ENCODE measurements at places on chromosomes 7 and 10.

DNA sequence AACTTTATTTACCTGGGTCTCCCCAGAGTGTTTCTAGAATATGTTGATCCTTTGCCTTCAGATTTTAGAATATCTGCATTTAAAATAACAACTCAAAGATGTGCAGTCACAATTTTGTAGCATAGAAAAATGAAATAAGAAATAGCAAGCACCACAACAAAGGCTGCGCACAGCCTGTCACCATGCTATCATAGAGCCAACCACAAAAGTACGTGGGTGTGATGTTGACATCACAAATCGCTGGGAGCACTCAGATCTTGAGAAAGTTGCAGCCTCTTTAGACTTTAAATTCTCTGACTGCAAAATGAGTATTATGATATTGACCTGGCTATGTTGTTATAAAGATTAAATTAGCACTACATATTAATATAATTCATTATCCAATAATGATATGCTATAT lies 177.9 kb downstream of the TNS3 start:
- DNase-seq = no peak

DNA sequence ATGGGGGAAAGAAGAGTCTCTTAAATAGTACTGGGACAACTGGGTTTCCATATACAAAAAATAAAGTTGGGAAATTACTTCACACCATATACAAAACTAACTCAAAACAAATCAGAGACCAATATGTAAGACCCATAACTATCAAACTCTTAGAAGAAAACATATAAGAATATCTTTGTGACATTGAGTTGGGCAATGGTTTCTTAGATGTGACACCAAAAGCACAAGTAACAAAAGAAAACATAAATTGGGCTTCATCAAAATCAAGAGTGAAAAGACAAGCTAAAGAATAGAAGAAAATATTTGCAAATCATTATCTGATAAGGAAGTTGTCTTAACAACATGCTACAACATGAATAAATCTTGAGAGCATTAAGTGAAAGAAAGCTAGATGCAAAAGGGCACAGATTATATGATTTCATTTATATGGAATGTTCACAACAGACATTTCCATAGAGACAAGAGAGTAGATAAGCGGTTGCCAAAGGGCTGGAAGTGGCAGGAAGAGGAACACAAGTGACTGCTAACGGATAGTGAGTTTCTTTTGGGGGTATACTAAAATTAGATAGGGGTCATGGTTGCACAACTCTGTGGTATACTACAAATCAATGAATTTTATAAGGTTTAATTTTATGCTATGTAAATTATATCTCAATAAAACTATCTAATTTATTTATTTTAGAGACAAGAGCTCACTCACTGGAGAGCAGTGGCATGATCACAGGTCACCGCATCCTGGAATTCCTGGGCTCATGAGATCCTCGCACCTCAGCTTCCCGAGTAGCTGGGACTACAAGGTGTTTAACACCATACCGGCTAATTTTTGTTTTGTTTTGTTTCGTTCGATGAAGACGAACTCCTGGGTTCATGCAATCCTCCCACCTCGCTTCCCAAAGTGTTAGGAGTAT lies 35.4 kb downstream of the JMJD1C start:
- DNase-seq = no peak

DNA sequence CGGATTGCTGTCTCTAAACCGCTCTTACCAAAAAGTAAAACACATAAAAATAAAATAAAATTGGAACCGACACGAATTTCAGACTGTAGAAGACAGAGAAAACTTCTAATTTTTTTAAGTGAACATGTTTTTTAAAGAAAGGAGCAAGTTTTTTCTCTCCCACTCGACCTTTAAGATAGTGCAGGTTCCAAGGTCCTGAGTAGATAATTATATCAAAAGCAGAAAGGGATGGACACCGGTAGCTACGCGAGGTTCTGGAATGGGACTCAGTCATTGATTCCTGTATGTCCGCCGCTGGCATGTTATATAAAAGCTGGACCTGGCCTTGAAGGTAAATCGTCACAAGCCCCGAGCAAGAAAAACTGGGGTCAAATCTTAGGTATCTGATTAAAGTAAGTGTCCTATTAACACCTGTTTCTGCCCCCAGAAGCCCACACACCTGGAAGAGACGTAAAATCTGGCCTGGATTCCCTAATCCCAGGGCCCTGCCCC lies 462 bp upstream of the CISD1 start:
- DNase-seq = peak; percentile 69

DNA sequence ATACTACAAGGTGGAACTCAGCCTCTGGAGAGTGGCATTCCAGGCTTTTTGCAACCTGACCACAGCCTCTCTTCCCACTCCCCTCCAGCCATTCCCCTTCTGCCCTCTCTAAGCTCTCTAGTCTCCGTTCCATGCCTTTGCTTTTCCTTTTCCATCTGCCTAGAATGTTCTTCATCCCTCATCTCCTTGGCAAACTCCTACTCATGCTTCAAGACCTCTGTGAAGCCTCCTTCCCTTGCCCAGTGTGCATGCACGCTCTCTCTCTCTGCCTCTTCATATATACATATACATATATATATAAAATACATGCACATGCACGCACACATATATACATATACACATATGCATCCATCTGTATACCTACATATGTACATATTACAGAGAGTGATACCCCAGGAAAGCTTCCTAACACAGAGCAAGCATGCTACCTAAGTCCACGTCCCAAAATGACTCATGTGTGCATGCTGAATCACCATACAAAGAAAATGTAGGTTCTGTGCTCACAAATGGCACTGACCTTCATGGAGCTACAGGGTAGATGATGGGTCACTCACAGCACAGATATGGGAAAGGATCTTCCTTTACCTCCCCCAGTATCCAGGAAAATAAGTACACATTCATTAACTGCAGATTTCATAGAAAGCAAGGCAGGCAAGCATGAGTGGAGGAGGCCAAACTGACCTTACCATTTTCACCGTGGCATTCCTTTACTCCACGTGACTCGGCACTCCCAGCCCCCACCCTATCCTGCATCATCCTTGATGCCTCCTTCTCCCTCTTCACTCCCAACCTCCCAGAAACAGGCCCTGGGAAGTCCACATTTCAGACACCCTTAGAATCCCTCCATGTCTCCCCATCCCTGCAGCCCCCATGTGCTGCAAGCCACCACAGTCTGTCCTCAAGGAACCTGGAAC lies 238.4 kb upstream of the ZMIZ1 start:
- no peak for DNase-seq

DNA sequence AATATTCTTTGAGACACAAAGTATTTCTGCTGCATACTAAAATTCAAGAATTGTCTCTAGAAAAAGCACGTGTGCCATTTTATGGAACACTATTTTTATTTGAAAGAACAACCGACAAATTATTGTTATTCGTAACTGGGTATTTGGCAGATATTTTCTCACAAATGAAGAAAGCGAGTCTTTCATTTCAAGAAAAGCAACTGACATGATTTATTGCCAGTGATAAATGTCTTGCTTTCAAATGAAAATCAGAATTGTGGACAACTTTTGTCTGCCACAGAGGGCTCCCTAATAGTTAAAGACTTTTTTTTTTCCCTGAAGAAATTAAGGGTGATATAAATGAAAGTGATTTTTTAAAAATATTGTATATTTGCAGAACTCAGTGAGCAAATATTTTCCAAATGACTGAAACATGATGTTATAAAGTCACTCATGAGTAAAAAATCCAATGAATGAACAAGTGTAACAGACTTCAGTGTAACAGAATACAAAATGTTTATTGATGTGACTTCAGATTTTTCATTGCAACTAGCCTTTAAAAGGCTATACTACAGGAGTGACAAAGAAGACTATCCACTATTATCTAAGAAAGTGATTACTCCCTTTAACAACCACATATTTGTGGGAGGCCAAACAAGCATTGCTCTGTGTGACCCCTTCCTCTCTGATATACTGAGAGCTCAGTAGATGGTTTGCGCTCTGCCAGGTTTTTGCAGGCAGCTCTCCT lies 49.0 kb upstream of the SEMA3E start:
- DNase-seq = no peak

DNA sequence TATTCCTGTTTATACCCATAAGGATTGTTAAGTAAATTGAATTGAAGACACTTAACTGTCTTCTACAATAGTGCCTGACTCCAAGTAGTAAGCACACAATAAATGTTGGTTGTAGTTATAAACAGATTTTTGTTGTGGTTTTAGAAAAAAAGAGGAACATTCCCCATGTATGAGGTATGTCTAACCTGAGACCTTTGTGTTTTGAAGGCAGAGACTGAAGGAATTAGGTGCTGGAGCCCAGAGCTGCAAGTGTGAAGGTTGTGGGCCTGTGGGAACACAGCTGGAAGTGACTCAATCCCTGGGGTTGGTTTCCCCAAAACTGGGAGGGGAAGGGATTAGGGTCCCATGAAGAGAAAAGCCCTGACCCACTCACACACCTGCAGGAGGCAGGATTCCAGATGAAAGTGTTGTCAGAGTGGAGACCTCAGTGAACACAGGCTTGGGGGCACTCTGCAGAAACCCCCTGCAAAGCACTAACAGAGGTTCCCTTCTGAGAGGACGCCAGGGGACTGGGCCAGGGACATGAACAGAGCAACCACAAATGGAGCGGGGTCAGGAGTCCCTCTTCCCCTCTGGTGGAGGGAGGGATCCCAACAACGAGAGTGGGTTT lies 265.1 kb upstream of the KLF14 start:
- DNase-seq = no peak

GRCh38 chr7:106721816-106722785 lies 61.1 kb upstream of the CCDC71L start:
- no peak for DNase-seq

DNA sequence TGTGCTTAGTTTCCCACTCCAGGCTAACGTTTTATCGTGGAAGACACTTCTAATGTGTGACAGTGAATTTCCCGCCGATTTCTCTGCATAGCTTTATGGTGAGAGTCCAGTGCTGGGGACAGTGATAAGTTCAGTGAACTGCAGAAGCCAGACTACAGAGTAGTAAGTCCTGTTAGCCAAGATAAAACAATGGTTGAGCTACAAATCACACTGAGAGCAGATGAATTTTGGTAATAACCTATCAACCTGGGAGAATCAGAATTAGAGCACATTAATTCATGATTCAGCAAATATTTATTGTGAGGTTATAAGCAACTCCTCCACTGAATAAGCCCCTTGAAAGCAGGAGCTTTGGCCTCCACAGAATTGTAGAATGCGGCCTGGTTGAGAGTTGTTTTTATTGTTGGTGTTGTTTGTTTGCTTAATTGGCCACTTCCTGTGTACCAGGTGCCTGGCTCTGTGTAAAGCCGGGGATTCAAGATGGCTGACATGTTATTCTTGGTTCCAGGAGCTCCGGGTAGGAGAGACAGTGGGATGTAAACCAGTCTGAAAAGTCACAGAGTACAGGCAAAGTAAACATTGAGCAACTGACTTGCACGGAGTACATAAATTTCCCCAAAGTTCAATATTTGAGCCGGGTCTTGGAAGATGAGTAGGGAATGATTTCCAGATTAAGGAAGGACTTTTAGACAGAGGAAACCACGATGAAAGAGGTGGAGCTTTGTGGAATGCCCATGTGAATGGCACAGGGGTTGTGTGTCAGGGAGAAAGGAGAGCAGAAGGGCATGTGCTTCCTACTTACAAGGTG lies 112.7 kb downstream of the SNX10 start:
- DNase-seq = no peak

GRCh38 chr10:31701546-31701945 lies 227.1 kb downstream of the ARHGAP12 start:
- no peak for DNase-seq

DNA sequence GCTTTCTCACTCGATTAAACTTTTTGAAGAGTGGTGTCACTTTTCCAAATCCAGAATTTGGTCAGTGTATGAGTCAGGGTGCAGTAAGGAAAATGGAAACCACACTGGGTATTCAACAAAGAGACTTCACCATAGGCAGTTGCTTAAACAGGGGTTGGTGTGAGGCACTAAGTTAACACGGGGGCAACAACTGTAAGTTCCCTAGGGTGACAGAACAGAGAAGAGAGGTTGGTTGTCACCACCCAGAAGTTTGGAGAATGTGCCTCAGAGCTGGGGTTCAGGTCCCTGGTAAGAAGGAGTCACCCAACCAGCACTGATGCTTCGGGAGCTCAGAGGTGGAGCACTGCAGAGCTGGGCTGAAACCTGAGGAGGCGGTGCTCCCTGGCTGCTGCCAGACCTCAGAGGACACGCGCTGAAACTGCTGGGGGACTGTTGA lies 170.4 kb downstream of the ARID5B start:
- DNase-seq = no peak
